ENCODE measurements at places on chromosomes 7 and 10.

DNA sequence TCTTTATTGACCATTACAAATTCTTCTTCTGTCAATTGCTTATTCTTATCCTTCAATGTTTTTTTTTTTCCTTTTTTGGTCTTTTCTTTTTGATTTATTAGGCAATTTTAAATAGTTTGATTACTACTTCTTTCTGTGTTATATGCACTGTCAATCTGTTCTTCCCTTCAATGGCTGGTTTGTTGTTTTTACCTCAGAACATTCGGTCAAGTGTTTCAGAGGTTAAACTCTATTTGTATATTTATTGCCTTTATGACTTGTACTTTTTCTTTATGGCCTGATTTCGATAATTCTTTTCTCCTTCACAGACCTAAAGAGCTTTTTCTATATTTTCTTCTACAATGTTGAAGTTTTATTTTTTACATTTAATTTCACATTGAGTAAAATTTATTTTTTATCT lies 171.5 kb upstream of the AKR1E2 start:
- no peak for DNase-seq

GRCh38 chr10:25047591-25048301 lies 31.3 kb downstream of the THNSL1 start:
- peak; percentile 6 for DNase-seq

- no peak for DNase-seq
These were observed 68.0 kb downstream of the CAMK1D start for GRCh38 chr10:12417331-12417730.

- no peak for DNase-seq
These were observed 154.1 kb upstream of the AHR start for GRCh38 chr7:17144322-17144721.

DNA sequence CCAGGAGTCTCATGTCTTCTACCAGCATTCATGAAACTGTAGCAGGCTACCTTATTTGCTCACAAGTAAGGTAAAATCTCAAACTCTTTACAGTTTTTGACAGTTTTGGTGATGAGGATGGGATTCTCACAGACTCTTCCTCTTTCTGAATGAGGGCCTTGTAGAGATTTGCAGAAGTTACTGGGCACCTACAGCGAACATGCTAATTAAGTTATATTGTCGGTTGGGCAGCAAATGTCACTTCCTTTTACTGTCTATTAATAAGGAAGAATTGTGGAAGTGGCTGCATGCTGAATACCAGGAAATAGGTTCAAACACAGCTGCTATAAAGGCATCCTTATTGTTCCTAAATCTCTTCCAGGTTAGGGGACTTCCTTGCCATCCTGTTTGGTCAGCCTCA lies 189.6 kb downstream of the DNAJC1 start:
- no peak for DNase-seq

- DNase-seq = no peak
These were observed 191.8 kb upstream of the CXCL12 start for GRCh38 chr10:44576702-44577191.

DNA sequence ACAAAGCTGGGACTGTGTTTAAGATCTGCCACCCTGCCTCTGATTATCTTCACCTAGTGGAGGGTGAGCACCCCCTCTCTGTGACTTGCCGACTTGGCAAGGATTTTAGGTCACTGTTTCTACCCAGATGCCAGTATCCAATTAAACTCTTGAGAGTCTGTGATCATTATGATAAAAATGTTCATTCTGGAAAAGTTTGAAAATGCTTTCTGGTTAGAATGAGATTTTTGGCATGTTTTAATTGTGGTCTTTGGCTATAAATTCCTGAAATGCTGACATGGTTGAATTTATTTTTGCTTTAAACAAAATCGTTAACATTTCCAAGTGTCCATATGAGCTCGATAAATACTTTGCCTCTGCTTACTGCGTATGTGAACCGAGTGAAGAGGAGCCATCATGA lies 221.4 kb downstream of the BICC1 start:
- DNase-seq = no peak

DNA sequence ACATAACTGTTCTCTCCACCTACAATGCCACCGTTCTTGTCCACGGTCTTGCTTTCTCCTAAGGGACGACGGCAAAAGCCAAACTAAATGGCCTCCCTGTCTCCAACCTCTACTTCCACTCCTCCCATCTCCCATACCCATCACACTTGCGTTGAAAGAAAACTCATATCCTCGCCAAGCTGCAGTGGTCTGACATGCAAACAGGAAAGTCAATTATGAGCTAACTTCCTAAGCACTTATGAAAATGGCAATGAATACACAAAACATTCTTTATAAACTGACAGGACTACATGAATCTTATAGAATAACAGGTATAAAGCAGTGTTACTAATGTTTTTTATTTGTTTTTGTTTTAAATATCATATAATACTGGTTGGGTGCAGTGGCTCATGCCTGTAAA lies 46.4 kb downstream of the TYW1B start:
- no peak for DNase-seq

DNA sequence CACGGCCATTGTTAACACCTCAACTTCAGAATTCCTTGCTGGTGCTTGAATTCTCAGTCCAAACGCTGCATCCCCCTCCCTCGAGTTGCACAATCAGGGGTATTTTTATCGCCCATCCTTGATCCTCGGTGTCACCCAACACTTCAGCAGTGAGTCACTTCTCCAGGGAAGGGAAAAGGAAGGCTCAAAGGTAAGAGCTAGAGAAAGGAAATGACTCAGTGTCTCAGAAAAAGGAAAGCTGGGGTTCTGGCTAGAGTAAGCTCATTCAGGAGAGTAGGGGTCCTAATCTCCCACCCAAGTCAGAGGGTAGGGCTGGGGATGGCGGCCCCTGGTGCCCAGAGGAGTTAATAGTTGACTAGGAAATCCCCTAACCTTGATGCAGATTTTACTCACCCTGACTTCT lies 39.8 kb upstream of the TRIM8 start:
- DNase-seq = no peak

- DNase-seq = no peak
These were observed 88.8 kb downstream of the ZRANB1 start for GRCh38 chr10:125030567-125031197.

GRCh38 chr7:86932038-86932512 lies 127.4 kb downstream of the ELAPOR2 start:
- DNase-seq = peak; percentile 21

- DNase-seq = no peak
These were observed 119.9 kb upstream of the COL1A2 start for GRCh38 chr7:94274828-94275227.

- no peak for DNase-seq
These were observed 51.1 kb downstream of the YKT6 start for GRCh38 chr7:44251881-44252280.

DNA sequence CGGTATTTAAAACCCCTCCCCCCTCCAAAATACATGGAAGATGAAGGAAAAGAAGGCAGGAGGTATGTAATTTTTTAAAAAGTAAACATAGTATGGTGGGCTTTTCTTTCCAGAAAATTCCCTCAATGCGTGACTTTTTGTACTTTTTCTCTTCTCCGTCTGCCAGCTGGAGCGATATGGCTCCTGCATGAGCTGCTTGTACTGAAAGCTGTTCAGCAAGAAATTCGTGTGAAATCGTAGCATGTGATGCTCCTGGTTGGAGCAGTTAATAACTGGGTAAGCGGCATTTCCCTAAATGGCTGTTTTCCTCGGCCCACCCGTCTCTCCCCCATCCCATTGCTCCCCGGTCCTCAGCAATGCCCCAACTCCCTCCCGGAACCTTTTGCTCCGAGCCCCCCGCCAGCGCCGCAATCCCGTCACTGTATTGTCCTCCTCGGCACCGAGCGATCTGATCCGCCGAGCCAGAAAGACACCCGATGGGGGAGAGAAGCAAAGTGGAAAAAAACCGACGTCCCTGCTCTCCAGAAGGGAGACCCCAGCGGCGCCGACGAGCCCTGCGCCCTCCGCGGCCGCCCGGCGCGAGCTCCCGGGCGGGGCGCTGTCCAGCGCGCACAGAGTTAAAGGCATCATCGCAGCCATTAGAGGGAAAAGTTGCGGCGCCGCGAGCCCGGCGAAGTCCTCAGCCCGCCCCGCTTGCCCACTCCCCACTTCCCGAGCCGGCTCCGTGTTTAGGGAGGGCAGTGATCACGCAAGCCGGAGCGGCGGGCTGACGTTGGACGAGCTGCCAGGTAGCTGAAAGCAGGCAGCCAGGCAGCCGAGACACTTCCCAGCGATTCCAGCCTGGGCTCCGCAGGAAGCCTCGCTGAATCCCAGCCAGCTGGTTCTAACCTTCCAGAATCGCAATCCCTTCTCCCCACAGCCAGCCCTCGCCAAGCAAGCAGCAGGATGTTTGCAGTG lies at the start of gene VSTM2A:
Gene VSTM2A, plus strand, starts transcription at position 707 of the 957 bp plus-strand sequence. CDS start 356 bp downstream, outside the sequence.
- no peak for DNase-seq

- peak; percentile 28 for DNase-seq
These were observed 14.8 kb upstream of the WNT16 start for GRCh38 chr7:121313793-121314676.

DNA sequence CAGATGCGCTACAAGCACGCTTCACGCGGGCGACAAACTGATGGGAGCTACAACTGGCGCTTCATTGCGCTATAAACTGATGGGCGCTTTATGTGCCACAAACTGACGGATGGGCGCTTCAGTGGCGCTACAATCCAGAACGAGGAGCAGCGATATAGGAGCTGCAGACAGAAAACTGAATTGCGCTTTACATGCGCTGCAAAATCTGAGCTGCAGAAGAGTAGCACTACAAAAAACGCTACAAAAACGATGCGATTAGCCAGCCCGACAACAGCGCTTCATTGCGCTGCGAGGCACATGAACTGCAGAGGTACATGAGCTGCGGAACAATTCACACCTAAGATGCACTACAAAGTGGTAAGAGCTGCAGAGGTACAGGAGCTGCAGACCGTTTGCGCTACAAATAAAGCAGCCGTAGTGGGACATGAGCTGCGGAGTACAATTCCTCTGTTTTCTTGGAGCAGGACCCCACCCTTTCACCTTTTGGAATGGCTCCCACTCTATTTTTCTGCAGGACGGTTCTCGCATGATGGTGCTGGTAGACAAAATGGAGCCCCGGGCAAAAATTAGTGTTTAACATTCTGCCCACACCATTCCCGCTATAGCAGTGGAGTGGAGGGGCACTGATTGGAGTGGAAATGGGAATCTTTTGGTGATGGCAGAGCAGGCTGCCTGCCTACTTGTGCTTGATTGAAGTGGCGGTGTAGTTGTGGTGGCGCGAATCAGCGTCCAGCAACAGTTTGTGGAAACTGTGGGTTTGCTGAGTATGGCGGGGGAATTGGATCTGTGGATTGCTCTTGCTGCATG lies 1.2 kb upstream of the SGCE start:
- DNase-seq = no peak

DNA sequence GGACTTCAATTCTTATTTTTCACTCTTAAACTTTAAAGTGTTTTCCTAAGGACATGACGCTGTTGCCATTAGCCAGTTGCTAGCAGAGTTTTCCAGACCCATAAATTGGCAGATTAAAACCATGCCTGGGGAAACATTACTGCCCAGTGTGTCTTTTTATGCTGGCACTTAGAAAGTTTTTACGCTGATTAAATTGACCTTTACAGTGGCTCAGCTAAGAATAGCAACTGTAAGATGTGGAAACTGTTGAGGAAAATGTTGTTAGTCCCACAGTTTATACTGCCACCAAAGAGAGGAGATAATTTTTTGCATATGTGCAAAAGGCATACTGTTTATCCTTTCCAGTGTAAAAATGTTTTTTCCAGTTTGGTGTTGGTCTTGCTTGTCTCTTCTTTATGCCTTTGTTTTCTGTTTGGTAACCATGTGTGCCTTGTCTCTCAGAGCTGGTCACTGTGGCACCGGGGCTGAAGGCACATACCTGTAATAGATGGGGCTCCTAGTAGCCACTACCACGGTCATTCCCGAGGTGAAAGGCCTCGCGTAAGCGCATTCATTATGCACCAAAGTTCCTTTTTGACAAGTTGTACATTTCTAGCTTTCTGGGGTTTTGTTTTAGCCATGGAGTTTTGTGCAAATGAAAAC lies 45.3 kb downstream of the CYP17A1 start:
- no peak for DNase-seq

DNA sequence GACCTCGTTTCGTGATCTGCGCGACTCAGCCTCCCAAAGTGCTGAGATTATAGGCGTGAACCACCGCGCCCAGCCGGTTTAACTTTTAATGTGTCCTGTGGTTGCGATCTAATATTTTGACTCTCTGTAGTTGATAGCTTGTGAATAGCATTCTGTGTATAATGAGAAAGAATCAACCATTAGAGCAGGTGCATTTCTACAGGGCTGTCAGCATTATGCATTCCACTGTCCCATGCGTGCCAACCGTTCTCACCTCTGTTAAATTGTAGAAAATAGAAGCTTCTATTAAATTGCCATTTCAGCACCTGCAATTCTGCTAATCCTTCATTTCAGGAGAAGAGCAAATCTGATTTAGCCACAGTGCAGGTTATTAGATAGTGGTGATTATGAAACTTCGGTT lies 61.7 kb downstream of the VIM start:
- no peak for DNase-seq
